Fibroblast of skin of abdomen (primary cell): ENCODE measurements at places on chromosomes 3 and 15.

DNA sequence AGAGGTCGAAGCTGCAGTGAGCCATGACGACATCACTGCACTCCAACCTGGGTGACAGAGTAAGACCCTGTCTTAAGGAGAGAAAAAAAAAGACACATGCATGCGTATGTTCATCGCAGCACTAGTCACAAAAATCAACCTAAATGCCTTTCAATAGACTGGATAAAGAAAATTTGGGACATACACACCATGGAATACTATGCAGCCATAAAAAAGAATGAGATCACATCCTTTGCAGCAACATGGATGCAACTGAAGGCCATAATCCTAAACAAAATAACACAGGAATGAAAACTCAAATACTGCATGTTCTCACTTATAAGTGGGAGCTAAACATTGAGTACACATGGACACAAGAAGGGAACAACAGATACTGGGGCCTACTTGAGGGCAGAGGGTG is 53.1 kb downstream of the FSIP1 start:
- no peak for DNase-seq

- peak; percentile 4 for DNase-seq
These were observed 827.0 kb downstream of the CADM2 start for GRCh38 chr3:85785766-85786165.

- DNase-seq, result no peak
These were observed 87.0 kb upstream of the ZNF280D start for GRCh38 chr15:56820333-56820732.

DNA sequence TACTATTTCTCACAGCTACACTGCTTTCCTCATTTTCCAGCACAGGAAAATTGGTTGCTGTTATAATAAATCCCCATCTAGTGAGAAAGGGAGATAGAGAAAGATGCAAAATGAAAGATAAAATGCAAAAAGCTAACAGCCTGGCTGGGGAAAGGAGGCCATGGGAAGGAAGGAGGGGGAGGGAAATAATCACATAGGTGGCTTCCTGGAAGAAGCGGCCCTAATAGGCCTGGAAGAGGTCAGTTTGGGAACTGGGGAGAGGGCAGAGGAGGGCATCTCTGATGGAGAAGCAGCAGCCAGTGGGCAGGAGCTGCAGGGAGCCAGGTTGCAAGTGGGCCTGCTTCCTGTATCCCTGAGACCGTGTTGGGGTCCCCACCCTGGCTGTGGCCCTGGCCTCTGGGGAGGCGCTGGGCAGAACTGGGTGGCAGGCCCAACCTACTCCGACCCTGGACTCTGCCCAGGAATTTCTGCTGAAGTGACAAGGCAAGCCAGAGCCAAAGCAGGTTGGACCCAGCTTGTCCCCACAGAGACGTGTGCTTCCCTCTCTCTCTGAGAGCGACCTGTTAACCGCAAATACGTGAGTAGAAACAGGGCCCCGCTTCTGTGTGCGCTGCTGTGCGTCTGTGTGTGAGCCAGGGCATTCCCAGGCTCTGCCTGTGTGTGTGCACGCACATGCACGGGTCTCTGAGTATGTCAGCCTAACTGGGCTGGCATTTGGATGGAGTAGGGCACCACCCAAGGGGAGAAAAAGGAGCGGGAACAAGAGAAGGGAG is 1.9 kb downstream of the SLC28A1 start:
- DNase-seq, result no peak

DNA sequence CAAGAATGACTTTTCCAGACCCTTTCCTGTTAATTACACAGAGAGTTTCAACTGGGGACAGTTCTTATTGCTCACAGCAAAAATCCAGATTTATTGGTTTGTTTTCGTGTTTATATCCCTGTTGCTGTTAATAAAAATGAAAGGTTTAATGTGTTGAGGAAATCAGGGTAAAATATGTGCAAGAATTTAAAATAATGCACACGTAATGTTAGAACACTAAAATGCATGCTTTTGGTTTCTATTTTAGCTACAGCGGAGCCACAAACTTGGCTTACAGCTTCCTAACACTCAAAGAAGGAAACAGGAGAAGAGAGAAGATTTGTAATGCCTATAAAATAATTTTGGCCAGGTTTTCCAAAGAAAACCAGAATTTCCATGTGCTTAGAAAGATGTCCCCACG is 62.7 kb downstream of the CASR start:
- DNase-seq, result peak; percentile 9

DNA sequence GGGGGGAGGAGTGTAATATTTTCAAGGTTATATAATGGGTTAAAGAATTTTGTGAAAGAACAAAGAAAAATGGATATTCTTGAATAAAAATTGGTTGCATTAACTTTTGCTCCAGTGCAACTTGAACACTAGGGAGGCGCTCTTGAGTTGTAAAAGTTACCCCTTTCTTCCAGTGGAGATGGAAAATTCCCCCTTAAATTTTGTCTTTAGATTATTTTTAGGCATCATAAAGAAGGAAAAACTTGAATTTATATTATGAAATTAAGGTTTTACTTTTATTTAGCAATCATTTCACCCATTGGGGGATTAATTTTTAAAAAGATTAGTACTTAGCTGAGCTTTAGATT is 550 bp upstream of the CHD2 start:
- no peak for DNase-seq

DNA sequence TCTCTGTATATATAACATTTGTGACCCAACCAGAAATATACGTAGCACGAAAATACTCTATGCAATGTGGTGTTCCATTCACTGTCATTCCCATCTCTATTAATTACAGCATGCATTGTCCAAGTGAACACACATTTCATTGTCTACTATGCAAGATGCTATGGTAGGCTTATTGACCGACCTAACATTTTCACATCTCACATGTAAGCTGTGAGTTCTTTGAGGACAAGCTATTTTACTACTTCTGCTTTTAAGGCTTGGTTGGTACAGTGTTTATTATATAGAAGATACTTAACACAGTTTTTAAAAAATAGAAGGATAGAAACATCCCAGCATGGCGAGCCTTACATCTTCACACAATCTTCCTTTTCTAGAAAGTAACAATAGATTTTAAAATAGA is 164.4 kb downstream of the KLHL25 start:
- no peak for DNase-seq

- DNase-seq, result no peak
These were observed 165.3 kb downstream of the FNDC3B start for GRCh38 chr3:172204716-172205115.

DNA sequence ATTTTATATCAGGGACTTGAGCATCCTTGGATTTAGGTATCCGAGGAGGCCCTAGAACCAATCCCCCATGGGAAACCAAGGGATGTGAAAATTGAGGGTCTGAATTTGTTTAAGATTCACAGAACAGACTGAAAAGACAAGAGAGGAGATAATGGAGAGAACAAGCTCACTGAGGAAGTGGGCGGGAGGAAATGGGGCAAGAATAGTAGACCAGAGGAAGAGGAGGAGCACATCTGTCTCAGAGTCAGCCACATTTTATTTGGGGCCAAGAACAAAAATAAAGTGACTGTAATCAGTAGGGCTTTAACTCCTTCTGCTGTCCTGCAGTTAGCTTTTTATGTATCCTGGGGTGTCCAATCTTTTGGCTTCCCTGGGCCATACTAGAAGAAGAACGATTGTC is 63.8 kb downstream of the BLM start:
- DNase-seq, result no peak

- no peak for DNase-seq
These were observed 114.9 kb downstream of the SV2B start for GRCh38 chr15:91214675-91215590.

DNA sequence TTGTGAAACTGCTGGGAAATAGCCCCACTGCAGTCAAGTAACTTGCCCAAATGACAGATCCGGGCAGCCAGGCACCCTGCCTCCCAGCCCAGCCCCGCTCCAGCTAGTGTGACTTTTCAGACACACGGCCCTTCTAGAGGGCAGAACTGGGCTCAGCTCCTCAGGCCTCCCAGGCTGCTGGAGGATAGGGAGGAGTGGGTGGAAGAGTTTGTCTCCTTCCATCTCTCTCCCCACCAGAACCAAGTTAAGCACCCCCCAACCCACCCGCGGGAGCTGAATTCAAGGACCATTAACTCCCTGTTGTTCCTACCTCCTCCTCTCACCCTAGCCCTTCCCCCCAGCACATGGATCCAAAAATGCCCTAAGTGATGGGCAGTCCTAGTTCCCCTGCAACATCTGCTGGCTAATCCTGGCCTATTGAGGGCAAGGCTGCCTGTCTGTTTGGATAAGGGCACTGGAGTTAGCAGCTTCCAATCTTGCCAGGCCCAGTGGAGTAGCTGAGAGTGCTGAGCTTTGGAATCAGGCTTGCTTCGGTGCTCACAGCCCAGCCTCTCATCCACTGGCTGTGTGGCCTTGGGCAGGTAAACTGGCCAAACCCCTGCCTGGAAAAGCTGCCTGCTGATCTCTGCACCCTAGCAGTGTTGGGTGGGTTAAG is 3.1 kb downstream of the CCDC33 start:
- DNase-seq, result no peak
